PC-9 (cell line): ENCODE measurements at places on chromosomes 1 and 21. TPM values are rescaled to one million over a fixed set of nuclear protein-coding genes. Genes with fewer than 3 reads are reported as not detected.

FTCD gene
- total RNA-seq, result 5.9 and 7.1 TPM in 2 replicates

GRCh38 chr1:85555867-85556573, 24.5 kb upstream of the CCN1 start:
- peaks cover 20% of the 10 kb centered on the region for H3K4me1 ChIP-seq
- no peak overlapping the region for H3K27ac ChIP-seq
- no peak for DNase-seq
- no peaks in the 10 kb centered on the region for H3K36me3 ChIP-seq

FCGR3B gene
- not detected in 2 replicates for total RNA-seq

DNA sequence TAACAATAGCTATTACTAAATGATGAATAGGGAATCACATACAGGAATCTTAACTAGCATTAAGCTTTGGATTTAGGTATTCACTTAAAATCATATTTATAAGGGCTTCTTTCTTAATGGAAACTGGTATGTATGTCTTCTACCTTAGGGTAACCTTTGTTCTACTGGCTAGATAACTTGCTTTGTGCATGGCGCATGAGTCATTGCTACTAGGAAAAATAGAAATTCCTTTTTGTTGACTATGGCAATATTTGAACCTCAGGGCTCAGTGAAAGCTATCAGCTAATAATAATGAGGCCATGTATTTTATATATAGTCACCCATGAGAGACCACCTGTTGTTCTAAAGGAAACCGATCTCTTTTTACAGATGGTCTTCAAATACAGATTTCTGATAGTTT, 72.5 kb downstream of the RPS6KC1 start:
- H3K27me3 ChIP-seq, result no peaks in the 10 kb centered on the region
- peaks cover 17% of the 10 kb centered on the region for H3K4me1 ChIP-seq

DNA sequence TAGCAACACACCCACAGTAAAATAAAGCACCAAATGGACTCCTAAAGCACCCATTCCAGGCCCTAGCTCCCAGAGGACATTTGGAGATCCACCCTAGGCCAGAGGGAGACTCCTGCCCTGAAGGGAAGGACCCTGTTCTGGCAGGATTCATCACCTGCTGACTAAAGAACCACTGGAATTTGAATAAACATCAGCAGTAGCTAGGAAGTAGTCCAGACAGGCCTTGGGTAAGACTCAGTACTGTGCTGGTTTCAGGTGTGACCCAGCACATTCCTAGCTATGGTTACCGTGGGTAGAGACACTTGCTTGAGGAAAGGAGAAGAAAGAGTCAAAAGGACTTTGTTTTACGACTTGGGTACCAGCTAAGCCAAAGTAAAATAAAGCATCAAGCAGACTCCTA, 92.7 kb upstream of the LRRC7 start:
- no peaks in the 10 kb centered on the region for H3K4me1 ChIP-seq
- H3K4me3 ChIP-seq, result no peak overlapping the region
- DNase-seq, result no peak
- no peaks in the 10 kb centered on the region for H3K27me3 ChIP-seq

GRHL3 gene
- 1.1 and 1.7 TPM in 2 replicates for total RNA-seq

TEX35 gene
- not detected in 2 replicates for total RNA-seq

RHOU gene
- not detected in 2 replicates for total RNA-seq

GRCh38 chr1:30737357-30738039, 14.1 kb upstream of the MATN1 start:
- no peaks in the 10 kb centered on the region for H3K27me3 ChIP-seq
- H3K36me3 ChIP-seq, result no peaks in the 10 kb centered on the region
- H3K4me3 ChIP-seq, result no peak overlapping the region
- no peak for DNase-seq
- peaks cover 11% of the 10 kb centered on the region for H3K4me1 ChIP-seq
- H3K27ac ChIP-seq, result no peak overlapping the region

CRNN gene
- total RNA-seq, result not detected in 2 replicates

DNA sequence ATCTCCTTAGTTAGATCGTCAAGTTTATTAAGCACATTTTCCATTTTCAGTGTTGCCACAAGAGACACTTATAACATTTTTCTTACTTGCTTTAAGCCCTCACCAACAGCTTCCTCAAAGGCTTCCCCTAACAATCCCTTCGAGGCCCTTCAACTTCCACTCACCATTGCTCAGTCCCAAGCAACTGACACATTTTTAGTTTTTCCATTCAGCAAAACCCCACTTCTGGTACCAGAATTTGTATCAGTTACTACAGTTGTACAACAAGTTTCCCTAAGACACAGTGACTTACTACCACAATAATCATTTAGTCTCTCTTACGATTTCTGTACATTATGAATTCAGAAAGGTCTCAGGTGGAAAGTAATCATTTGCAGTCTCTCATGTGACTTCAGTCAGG, 276.8 kb upstream of the PKN2 start:
- no peaks in the 10 kb centered on the region for H3K4me1 ChIP-seq
- no peaks in the 10 kb centered on the region for H3K36me3 ChIP-seq
- H3K27ac ChIP-seq, result no peak overlapping the region
- no peak overlapping the region for H3K4me3 ChIP-seq

NCMAP gene
- 0.20 and 0.50 TPM in 2 replicates for total RNA-seq

PGLYRP4 gene
- not detected in 2 replicates for total RNA-seq

GRCh38 chr1:74357756-74358155, 122.6 kb downstream of the TNNI3K start:
- no peaks in the 10 kb centered on the region for H3K27me3 ChIP-seq
- H3K27ac ChIP-seq, result no peak overlapping the region
- DNase-seq, result no peak
- no peak overlapping the region for H3K4me3 ChIP-seq
- no peaks in the 10 kb centered on the region for H3K4me1 ChIP-seq

DNA sequence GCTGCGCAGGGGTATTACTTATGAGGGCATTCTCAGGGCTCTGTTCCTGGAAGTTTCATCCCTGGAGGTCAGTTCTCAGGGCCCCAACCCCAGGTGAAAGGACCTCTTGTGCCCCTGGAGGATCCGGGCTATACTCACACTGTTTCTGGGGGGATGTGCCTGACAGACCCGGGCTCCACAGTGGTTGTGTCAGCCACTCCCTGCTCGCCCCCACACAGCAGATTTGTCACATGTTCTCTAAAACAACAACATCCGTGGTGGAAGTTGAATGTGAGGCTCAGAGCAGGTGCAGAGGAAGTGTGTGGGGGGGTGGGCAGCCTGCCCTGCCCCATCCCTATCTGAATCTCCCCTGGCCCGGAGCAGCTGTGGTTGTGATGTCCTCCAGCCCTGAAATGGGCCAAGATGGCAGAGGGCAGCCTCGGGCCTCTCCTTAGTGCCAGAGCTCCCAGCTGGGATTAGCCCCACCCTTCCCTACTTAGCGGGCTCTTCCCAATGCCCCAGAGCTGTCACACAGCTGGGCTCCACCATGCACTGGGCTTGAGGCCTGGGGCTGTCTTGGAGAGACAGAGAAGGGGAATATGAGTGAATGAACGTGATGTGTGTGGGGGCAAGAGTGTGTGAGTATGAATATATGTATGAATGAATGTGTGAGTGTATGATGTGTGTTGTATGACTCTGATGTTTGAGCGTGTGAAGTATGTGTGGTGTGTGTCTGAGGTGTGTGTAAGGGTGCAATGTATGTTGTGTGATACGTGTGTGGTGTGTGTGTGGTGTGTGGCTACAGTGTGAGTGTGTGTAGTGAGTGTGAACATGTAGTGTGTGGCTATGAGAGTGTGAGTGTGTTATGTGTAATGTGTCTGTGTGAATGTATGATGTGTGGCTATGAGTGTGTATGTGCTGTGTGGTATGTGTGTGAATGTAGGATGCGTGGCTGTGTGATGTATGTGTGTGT, 1.5 kb upstream of the FCMR start:
- no peaks in the 10 kb centered on the region for H3K36me3 ChIP-seq
- H3K27ac ChIP-seq, result no peak overlapping the region

CHI3L2 gene
- not detected in 2 replicates for total RNA-seq

NPL gene
- 2.3 and 3.0 TPM in 2 replicates for total RNA-seq

CASZ1 gene
- 15.2 and 18.9 TPM in 2 replicates for total RNA-seq

MSH4 gene
- 0.35 and 0.50 TPM in 2 replicates for total RNA-seq

- H3K4me1 ChIP-seq, result peaks cover 27% of the 10 kb centered on the region
- H3K27me3 ChIP-seq, result no peaks in the 10 kb centered on the region
These were observed 30.8 kb downstream of the DUSP10 start for GRCh38 chr1:221711063-221711577.

DNA sequence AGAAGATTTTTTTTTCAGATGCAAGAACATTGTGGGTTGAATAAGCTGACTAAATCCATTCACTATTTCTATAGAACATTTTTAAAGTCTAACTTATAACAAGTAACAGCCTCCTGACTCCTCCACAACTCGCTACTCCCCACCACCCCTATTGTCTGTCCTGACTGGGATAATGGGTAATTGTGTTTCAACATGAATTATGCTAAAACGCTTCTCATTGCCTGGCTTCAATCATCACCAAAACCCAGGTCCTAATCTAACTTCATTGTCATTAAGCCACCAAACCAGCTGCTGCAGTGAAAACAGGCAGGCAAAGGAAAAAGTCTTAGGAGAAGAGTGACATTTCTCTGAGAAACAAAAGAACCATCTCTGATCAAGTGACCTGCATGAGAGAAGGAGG, 30.0 kb downstream of the TNR start:
- H3K4me1 ChIP-seq, result no peaks in the 10 kb centered on the region
- peaks cover 19% of the 10 kb centered on the region for H3K27me3 ChIP-seq
- no peak overlapping the region for H3K4me3 ChIP-seq
- no peaks in the 10 kb centered on the region for H3K36me3 ChIP-seq

DNA sequence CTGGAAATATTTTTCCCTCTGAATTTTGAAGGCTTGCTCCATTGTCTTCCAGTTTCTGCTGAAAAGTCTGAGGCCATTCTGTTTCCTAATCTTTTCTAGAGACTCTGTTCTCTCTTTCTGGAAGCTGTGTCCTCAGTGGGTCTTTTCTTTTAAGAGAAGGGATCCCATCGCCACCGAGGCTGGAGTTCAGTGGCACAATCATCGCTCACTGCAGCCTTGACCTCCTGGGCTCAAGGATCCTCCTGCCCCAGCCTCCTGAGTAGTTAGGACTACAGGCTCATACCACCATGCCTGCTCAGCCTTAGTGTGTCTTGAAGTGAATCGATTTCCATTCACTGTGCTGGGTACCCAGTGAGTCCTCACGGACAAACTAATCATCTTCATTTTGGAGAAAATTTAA, 9.6 kb upstream of the LRP8 start:
- no peak overlapping the region for H3K4me3 ChIP-seq
- no peaks in the 10 kb centered on the region for H3K4me1 ChIP-seq

- no peaks in the 10 kb centered on the region for H3K27me3 ChIP-seq
- no peak overlapping the region for H3K4me3 ChIP-seq
- no peak for DNase-seq
These were observed 142.7 kb upstream of the RUNX1 start for GRCh38 chr21:35191754-35192153.

GLMN gene
- total RNA-seq, result 7.4 and 8.0 TPM in 2 replicates

- no peaks in the 10 kb centered on the region for H3K36me3 ChIP-seq
- no peak overlapping the region for H3K27ac ChIP-seq
- peaks cover 14% of the 10 kb centered on the region for H3K4me1 ChIP-seq
- DNase-seq, result no peak
These were observed 16.5 kb downstream of the SMAP2 start for GRCh38 chr1:40389871-40390560.

GRCh38 chr1:203526130-203526529, 32.2 kb downstream of the OPTC start:
- DNase-seq, result no peak
- no peak overlapping the region for H3K4me3 ChIP-seq
- H3K36me3 ChIP-seq, result no peaks in the 10 kb centered on the region
- H3K4me1 ChIP-seq, result peaks cover 36% of the 10 kb centered on the region
- peak overlapping the region; percentile 40 for H3K27ac ChIP-seq

DNA sequence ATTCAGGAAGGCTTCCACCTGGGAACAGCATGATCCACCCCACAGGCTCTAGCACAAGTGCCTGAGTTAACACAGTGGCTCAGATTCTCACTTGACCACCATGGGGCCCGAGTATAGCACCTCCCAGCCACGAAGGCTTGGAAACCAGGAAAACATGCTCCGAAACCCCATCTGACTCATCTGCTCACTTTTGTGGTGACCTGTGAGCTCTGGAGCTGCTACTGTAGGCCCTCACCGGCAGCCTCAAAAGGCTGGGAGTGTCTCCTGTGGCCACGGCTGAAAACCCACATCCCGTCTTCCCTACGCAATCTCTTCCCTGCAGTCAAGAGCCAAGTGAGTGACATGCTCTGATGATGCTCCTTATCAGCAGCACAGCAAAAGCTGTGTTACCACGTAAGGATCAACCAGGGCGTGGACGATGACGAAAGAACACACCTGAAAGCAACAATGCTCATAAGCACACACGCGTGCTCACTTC, 81.4 kb downstream of the TGFBR3 start:
- H3K36me3 ChIP-seq, result no peaks in the 10 kb centered on the region
- peak overlapping the region; percentile 90 for H3K27ac ChIP-seq
- no peak overlapping the region for H3K4me3 ChIP-seq

- DNase-seq, result no peak
- no peak overlapping the region for H3K4me3 ChIP-seq
- H3K27me3 ChIP-seq, result no peaks in the 10 kb centered on the region
- peaks cover 91% of the 10 kb centered on the region for H3K4me1 ChIP-seq
These were observed 35.9 kb downstream of the RAP1GAP start for GRCh38 chr1:21633141-21633755.

DNA sequence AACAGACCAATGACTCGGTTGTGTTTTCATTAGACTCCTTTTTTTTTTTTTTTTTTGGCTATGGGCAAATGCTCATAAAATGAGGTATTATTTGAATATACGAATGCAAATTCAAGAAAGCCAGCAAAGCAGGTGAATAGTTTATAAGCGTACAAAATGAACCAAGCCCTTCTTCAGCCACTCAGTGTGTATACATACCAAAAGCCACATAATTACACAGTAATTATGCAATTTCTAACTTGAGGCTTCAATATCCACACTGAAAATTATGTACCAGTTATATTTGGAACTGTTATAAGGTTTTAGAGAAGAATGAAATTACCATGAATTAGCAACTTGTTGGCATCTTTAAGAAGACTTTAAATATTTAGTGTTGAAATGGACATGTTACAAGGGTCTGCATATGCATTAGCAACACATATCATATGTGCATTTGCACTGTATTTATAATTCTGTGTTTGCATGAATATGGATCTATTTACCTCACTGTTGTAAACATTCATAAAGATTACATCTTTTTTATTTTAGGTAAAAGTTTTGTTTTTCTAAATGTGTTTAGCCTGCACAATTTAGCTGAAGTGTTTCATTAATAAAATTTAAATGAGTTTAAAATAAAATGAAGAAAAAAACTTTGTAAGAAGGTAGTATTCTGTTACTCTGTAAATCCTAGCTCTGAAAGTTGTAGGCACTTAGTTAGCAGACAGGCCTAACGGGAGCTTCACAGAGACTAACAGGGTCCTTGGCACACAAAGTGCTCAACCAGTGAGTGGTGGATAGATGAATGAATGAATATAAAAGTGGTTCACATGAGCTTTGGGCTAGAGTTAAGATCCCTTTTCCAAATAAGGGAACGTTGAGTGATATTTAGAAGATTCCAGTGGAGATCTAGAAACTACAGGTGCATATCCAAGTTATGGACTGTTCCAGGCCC, 241.0 kb upstream of the NFIA start:
- no peak overlapping the region for H3K27ac ChIP-seq
- H3K27me3 ChIP-seq, result no peaks in the 10 kb centered on the region
- DNase-seq, result no peak
- H3K4me1 ChIP-seq, result no peaks in the 10 kb centered on the region
- H3K36me3 ChIP-seq, result no peaks in the 10 kb centered on the region

- H3K27ac ChIP-seq, result no peak overlapping the region
- H3K27me3 ChIP-seq, result no peaks in the 10 kb centered on the region
- H3K36me3 ChIP-seq, result no peaks in the 10 kb centered on the region
- DNase-seq, result peak; percentile 59
These were observed 3.2 kb upstream of the TRAF5 start for GRCh38 chr1:211323156-211324063.

GRCh38 chr1:56409112-56409691, 170.2 kb downstream of the PLPP3 start:
- H3K4me3 ChIP-seq, result no peak overlapping the region
- no peaks in the 10 kb centered on the region for H3K27me3 ChIP-seq
- no peak overlapping the region for H3K27ac ChIP-seq
- no peaks in the 10 kb centered on the region for H3K36me3 ChIP-seq
